ENCODE measurements at places on chromosomes 12 and 14.
A peak's percentile ranks its signal among the peaks of the same experiment; 100 is the strongest.

- DNase-seq = no peak
These were observed 19.5 kb upstream of the CERS5 start for GRCh38 chr12:50186681-50187080.

- DNase-seq = no peak
These were observed 5.6 kb downstream of the REM2 start for GRCh38 chr14:22888662-22889061.

- peak; percentile 69 for DNase-seq
These were observed 61.8 kb downstream of the GLT1D1 start for GRCh38 chr12:128914908-128915563.

DNA sequence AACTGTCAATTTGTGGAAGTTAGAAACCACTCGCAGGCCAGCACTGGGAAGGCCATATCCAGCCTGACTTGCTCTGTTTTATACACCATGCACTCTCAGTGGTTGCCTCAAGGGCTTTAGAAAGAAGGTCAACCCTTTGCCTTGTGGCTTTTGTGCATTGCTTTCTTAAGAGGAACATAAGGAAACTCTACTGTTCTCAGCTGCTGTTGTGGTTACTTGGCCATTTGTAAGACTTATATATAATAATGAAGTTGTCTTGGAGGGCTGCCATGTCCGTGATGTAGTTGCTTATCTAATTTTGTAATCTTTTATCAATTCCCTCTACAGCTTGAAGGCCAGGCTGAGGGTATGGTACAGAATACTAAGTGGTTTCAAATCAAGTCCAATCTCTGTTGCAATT is 637.8 kb downstream of the DIO2 start:
- DNase-seq = no peak

- peak; percentile 17 for DNase-seq
These were observed 458.9 kb upstream of the PDE3A start for GRCh38 chr12:19909418-19909817.

- DNase-seq = no peak
These were observed 13.8 kb upstream of the TMPRSS12 start for GRCh38 chr12:50828886-50829285.

- no peak for DNase-seq
These were observed 18.7 kb upstream of the CREBL2 start for GRCh38 chr12:12592930-12593329.

- DNase-seq = no peak
These were observed 35.4 kb downstream of the TAOK3 start for GRCh38 chr12:118337194-118337838.

- DNase-seq = no peak
These were observed 59.0 kb downstream of the CACNA1C start for GRCh38 chr12:2111826-2112225.

GRCh38 chr14:80930836-80931389 is 10.6 kb downstream of the CEP128 start:
- DNase-seq = peak; percentile 55

GRCh38 chr12:106039242-106039641 is 99.5 kb downstream of the NUAK1 start:
- DNase-seq = no peak

- DNase-seq = peak; percentile 36
These were observed 48.4 kb downstream of the GTF2A1 start for GRCh38 chr14:81172353-81172752.

DNA sequence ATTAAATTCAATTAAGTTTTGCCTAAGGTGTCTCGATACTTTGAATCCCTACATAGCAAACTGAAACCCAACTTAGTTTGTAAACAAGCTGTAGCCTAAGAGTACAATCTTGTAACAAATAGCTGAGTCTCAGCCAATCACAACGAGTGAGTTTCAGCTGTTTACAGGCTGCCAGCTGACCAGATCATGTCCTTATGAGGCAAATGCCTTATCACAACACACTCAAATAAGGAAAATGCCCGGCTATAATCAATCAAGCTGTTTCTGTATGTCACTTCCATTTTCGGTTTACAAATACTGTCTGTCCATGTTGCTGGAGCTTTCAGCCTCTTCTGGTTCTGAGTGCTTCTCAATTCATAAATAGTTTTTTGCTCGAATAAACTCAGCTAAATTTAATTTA is 943.8 kb downstream of the SLC16A7 start:
- no peak for DNase-seq

- DNase-seq = no peak
These were observed 11.1 kb upstream of the INF2 start for GRCh38 chr14:104678346-104678745.
